Activated naive CD8-positive, alpha-beta T cell treated with anti-CD3 and anti-CD28 coated beads, Interleukin-2, amount 50 U/mL, for 16 hours (primary cell): ENCODE measurements at places on chromosomes 2 and 18.

DNA sequence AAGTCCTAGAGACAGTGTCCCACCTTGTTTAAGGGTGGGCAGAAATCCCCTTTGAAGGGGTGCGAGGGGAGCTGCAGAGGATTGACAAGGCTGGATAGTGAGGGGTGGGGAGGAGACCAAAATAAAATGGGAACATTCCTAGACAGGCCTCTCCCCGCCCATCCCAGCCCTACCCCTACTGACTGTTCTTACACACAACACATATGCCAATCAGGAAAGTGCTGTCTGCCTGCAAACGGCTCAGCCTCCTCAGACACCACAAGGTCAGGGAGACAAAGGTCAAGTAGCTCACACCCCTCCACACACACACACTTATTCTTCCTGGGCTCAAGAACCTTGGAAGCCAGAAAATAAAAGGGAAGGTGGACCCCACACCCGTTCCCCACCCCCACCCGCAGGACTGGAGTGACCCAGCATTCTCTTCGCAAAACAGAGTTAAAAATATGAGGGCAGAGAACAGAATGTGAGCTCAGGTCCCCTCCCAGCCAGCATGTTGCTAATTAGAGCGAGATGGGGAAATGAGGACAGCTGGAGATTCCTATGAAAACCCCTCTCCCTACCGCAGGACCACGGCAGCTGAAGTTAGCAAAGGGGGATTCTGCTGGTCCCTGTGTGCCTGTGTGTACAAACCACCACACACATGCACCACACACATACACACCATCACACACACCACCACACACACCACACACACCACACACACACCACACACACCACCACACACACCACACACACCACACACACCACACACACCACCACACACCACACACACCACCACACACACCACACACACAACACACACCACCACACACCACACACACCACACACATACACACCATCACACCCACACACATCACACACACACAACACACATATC, 197.8 kb downstream of the TNS1 start:
- DNase-seq = no peak

- no peak for DNase-seq
Observed at GRCh38 chr2:199144546-199144945, 313.2 kb downstream of the SATB2 start.

DNA sequence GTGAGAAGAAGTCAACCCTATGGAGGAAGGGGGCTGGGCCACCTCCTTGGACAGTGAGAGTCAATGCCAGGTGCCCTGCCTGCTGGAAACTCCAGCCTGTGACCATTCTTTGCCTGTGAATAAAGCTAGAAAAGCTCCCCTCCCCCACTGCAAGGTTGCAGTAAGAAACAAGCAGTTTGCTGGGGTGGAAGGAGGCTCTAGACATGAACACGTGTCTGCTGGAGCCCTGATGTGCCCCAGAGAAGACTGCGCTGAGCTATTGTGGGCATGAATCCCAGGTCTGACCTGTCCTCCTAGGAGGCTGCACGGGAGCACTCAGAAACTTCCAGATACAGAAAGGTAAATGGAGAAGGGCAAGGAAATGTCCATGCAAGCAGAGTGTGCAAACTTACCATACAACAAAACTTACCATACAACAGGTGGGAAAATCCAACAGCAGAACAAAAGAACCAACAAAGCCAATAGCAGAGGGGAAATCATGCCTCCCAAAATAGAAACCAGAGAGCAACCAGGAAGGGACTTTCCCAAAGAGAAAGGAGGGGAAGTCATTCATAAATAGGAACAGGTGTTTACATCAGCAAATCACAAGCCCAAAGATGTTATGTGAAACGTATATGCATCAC, 278.7 kb downstream of the BCL2 start:
- DNase-seq = no peak

DNA sequence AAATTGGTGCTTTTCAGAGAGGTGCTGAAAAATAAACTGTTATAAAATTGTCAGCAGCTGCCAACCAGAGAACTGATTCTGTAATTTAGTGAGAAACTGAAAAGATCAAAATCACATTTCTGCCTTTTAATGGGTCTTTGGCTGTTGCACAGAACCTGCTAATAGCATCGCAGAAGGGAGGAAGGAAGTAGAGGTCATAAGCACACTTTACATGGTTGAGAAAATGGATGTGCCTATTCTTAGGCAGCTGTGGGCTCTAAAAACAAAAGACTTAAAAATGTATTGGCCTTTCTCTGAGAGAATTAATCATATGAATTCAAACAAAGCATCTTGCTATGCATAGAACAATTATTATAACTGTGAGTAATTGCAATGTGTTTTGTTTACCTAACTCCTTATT, 1186.9 kb downstream of the DSC3 start:
- no peak for DNase-seq

- no peak for DNase-seq
Observed at GRCh38 chr2:45930396-45930792, 278.9 kb downstream of the PRKCE start.

GRCh38 chr2:41859615-41860514, 188.0 kb upstream of the PKDCC start:
- DNase-seq = no peak
